ENCODE measurements at places on chromosomes 5 and 9.

DNA sequence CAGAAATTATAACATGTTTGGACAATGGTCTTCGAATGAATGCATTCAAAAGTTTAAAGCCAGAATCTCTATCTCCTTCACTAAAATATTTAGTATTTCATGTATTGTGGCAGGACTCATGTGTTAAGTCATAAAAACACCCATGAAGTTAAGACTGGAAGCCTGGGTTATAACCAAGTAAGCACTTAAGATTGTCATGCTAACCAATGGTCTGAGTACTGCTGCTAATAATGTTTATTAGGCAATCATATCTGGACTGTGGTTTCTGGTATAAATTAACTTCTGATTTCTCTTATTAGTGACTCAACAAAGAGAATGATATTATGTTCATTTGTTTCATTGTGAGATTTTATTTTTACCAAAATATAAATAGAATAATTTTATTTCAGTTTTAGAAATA, 297.9 kb upstream of the EDIL3 start:
- DNase-seq, result no peak

GRCh38 chr9:101791938-101792337, 53.5 kb upstream of the GRIN3A start:
- no peak for DNase-seq

DNA sequence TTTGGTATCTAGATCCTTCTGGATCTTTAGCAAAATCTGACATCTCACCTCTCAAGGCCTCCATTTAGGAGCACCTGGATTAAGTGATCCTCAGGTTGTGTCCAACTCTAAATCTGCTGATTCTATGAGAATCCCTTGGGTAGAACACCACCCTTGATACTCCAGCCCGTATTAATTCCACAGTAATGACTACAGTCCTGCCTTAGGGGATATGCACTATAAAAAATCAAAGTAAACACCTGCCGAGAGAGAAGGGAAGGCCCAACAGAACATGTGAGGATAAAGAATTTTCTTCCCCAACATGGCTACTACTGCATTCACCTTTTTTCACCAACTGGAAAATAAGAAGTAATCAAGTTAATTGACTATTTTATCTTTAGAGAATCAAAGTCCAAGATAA, 27.6 kb downstream of the DAP start:
- no peak for DNase-seq

GRCh38 chr5:180069589-180070247, 1.8 kb downstream of the RNF130 start:
- no peak for DNase-seq

DNA sequence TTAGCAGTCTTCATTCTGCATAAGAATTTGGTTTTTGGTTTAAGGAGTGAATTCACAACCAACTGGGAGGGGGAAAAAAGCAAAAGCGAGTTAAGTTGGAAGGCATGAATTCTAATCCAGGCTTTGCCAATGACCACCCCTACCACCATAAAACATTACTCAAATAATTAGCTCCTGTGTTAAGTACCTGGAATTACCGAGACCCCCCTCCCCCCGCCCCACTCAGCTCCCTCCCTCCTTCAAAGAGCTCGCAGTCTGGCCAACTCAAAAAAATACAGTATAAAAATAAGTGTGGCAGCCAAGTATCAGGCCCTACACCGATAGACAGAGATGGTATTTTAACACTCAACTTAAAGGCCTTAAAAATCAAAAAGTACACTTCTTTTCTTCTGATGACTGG, 492 bp downstream of the ATG12 start:
- DNase-seq, result no peak

- DNase-seq, result no peak
These were observed 940.7 kb downstream of the NR2F1-AS1 start for GRCh38 chr5:92640340-92640739.

DNA sequence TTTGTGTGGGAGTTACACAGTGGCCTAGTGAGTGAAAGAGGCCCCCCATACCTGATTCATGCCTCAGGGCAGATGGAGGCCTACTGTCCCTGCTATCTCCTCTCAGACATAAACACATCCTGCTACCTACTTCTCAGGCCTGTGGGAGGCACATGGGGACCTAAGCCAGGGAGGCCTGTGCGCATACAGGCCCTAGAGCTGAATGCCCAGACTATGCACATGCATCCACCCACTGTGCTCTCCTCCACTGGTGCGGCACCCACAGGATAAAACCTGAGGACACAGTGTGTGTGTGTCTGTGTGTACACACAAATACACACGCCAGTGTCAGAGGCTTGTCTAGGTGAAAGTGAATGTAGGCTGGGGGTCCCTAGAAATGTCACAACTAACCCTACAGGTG, 1.4 kb downstream of the PAX5 start:
- no peak for DNase-seq

GRCh38 chr5:117205894-117206293, 631.3 kb upstream of the SEMA6A start:
- no peak for DNase-seq

DNA sequence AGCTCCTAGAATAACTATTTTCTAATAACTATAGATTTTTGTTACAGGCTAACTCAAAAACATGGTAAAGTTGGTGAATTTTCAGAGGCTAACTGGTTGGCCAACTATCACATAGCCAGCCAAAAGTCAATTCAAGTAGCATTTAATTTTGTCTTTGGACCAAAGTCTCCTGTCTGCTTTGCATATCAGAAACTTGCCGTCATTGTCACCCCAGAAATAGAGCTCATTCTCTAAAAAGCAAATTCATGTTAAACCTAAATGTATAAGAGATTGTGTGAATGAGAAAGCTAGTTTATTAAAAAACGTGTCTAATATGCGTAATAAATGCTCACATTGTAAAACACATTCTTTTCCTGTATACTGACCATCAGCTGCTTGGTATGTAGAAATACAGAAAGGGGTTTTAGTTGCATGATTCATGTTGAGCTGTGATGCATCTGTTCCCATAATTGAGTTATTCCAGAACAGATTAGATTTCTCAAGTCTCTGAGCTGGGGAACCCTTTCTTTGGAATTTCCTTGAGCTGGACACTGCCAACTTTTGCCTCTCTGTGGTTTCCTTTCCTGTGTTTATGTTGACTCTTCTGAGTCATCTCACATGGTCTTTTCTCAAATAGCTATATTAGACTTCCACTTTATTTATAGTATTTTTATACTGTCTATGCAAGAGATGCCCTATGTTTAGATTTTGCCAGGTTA, 7.3 kb downstream of the SRFBP1 start:
- no peak for DNase-seq

GRCh38 chr5:2761921-2762488, 10.5 kb upstream of the IRX2 start:
- DNase-seq, result no peak

DNA sequence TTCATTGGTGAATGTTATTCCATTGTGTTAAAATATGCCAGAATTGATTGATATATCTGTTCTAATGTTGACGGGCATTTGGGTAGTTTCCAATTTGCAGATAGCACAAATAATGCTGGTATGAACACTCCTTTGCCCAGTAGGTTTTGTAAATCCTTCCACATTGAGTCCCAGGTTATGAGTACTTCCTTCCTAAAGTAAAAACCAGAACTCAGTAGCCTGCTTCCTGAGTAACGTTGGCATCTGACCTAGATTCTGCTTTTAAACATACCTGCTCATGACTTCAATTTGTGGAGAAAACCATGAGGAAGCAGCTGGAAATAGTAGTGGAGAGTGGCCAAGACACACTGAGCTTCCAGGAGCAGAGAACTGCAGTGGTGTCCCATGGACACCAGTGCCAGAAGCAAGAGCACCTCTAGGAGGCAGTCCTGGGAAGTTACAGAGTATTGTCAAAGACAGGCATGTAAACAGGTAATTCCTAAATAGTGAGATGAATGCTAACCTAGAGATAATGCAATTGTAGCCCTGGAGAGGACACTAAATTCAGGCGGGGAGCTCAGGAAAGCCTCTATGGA, 24.3 kb upstream of the RASGRF2 start:
- no peak for DNase-seq

DNA sequence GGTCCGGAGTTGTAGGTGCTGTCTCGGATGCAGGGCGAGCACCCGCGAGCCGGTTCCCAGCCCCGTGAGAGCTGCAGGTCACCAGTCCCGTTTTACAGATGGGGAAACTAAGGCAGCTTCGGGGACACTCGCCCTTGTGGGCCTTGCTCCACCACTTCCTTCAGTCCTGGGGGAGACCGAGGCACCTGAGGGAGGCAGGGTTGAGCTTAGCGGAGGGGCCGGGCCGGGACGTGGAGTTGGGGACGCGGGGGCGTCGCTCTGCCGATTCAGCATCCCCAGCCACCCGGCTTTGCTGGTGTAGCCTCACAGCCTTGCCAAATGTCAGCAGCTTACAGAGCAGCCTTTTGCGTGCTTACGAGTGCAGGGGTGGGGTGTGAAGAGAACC, 530 bp downstream of the BBLN start:
- DNase-seq, result peak; percentile 52

DNA sequence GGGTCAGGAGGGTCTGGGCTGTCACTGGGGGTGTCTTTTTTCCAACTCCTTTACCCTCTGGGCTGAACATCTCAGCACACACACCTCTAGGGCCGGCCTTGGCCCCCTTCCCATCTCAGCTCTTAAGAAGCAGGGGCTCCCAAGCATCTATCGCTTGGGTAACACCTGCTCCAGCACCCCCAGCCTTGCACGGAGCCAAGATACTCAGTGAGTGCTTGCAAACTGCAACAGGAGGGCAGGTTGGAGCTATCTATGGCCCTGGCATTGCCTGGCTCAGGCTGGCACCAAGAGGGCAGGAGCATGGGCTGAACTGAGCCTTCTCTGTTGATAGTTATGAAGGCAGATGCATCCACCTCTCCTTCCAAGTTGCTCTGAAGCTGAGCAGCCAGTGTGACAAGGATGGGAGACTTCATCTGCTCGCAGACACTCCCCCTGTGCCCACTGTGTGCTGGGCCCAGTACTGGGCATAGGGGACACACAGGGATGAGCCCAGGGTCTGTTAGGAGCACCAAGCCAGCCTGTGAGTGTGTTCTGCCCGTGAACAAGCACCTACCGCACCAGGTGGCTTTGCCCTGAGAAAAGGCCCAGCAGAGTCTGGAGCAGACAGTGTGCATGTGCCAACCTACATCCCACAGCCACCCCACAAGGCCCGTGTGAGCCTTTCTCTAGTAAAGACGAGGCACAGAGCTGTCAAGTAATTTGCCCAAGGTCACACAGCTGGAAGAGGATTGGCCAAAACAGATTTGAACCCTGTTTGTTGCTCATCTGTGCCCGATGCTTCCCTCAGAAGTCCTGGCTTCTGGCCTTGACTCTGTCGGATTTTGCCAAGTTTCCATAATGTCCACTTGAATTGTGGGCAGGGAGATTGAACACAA, 58.2 kb downstream of the PHF2 start:
- DNase-seq, result no peak

DNA sequence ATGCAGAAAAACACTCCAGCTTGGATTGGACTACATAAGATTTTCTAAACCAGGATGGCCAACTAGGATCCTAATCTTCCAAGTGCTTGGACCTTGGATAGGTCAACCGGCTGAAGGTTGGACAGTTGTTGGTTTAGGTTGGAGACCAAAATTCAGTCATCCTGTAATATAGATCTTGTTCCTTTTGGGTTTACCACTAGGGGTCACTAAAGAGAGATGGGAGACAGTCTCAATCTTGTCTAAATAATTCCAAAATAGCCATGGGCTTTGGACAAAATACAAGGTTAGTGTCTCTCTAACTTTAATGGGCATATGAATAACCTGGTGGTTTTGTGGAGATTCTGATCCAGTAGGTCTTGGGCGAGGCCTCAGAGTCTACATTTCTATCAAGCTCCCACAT, 148.7 kb upstream of the ERCC6L2 start:
- no peak for DNase-seq

DNA sequence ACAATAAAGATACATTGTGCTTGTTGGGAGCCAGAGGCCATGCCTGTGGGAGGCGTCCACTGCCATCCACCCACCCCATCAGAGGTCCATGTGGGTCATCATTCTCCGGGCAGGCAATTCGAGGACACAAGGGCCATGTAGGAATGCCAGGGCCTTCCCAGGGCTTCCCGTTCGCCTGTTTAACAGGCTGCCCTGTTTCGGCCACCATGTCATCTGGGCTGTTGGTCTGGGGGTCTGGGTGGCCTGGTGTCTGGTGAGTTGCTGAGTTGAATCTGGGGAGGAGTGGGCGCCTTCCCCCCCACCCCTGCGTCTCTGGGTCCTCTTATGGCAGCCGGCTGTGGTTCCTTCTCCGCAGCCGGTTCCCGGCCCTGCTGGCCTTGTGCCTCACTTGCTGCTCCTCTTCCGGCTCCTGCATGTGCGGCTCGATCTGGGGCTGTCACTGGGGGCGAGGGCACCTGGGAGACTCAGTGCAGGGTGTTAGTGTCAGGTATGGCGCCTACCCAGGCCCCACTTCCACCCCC, 117.4 kb downstream of the WNK2 start:
- DNase-seq, result no peak

DNA sequence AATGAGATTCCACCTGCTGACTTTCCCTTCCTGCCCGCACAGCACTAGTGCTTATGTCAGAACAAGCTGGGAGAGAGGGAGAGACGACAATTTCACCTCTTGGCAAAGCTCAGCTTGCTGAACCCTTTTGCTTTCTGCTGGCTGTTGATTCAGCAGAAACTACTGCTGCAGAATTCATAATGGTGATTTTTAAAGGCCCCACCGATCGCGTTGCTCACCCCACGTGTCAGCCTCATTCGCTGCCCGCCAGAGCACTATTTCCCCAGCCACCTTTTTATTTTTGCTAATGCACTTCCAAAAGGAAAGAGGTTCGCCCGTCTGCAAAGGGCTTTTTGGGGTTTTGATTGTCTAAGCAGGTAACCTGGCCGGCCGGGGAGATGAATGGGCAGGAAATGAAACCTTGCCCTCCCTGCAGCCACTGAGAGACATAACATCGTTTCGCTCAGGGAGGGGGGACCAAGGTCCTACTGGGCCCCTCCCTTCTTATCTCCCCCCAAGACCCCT, 1.3 kb downstream of the PPP2R2B start:
- DNase-seq, result no peak

- DNase-seq, result no peak
These were observed 32.1 kb downstream of the RAPGEF1 start for GRCh38 chr9:131707733-131708157.

GRCh38 chr5:128376577-128376976, 161.5 kb downstream of the FBN2 start:
- DNase-seq, result no peak

- no peak for DNase-seq
These were observed 141.5 kb downstream of the TRPM3 start for GRCh38 chr9:70979966-70980365.

GRCh38 chr9:109828254-109828653, 48.3 kb downstream of the PALM2AKAP2 start:
- DNase-seq, result no peak

DNA sequence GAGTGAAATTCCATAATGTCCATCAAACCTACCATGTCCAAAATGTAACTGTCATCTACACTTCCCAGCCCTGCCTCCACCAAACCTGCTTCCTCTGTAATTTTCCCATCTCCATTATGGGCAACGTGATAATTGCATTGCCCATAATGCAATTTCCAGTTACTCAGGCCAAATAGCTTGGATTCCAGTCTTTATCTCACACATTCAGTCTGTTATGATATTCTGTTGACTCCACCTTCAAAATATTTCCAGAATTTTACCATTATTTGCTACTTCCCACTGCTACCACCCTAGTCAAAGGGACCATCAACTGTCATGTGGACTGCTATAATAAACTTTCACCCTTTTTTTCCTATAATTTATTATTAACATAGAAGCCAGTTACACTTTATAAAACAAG, 256.0 kb downstream of the CWC27 start:
- no peak for DNase-seq

GRCh38 chr5:83518319-83519061, 46.9 kb downstream of the VCAN start:
- no peak for DNase-seq

GRCh38 chr5:139872052-139872766, 76.6 kb downstream of the PSD2 start:
- no peak for DNase-seq

Measured in activated CD4-positive, alpha-beta T cell treated with anti-CD3 and anti-CD28 coated beads, Interleukin-2, amount 50 U/mL, for 4 hours (primary cell).